Activated naive CD4-positive, alpha-beta T cell treated with anti-CD3 and anti-CD28 coated beads, Interleukin-2, amount 50 U/mL, for 72 hours (primary cell): ENCODE measurements at places on chromosomes 5 and 9. TPM values are rescaled to one million over a fixed set of nuclear protein-coding genes. Genes with fewer than 3 reads are reported as not detected.

Gene LHX3
- total RNA-seq, result 0.11 TPM

Gene SHOC1
- total RNA-seq, result not detected

Gene PPP2CA
- 133 TPM for total RNA-seq

Gene NUP188
- 110 TPM for total RNA-seq

Gene TAL2
- not detected for total RNA-seq

Gene COL5A1
- total RNA-seq, result 0.04 TPM

DNA sequence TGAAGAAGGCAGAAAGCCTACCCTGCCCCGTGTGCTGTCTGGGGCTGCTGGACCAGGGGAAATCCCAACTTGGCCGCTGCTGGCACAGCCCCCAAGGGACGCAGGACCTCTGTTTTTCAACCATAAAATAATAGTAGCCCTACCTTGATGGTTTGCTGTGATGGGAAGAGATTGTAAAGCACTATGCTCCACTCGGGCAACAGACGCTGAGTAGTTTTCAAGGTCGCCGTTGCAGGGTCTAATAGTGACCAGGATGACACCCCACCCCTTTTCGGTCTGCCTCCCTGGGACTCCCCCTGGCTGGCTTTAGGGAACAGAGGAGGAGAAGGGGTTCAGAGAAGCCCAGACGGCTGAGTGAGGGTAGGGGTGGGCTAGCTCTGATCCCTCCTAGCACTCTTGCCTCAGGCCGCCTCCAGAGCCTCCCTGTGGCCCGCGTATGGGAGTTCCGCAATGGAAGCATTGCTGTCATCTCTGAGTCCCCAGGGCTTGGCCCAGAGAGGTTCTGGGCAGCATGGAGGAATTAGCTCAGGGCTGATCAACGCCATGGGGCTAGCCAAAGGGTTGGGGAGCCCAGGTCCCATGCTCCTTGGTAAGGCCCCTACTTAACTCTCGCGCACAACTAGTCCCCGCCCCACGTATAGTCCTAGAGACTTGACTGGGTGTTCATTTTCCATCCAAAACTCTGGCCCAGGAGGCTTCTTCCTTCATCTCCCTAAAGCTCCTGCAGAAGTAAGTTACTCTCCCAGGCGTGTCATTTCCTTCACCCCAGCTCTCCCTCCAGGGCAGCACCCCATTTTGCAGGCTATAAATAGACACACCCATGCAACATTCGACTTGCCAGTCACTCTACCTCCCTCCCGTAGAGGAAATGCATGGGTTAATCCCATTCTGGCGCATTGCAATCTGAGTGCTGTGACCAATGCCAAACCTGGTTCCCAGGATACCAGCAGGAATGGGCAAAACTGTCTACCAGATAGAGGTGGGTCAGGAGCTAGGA is 1.1 kb upstream of the IRF1 start:
- peak; percentile 26 for DNase-seq

DNA sequence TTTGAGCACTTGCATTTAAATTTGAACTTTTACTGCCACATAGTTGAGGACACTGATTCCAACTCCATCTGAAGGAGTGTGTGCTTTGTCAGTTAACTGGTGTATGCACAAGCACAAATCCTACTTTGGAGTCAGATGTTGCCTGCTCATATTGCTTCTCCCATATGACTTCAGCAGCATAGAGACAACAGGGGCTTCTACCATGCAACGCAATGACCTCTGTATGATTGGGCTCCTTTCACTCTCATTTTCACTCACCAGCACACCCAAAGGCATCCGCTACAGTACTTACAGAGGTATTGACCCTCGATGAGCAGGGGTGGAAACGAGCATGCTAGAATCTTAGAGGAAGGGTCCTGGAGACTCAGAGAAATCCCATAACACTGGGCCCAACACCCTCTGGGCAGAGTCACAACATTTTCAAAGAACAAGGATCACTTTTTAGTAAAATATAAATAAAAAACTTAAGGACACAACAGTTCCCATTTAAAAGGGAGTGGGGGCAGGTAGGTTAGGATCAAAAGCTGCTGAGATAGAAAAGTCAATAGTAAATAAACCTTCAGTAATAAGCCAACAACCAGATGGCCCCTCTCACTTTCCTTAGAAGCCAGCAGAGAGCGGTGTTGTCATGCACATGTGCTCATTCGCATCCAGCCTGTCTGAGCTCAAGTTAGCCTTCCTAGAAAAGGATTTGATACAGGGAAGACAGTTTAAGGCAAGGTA is 203.8 kb downstream of the SNCAIP start:
- no peak for DNase-seq

GRCh38 chr5:104800440-104801048 is 1238.0 kb upstream of the NUDT12 start:
- DNase-seq, result no peak

DNA sequence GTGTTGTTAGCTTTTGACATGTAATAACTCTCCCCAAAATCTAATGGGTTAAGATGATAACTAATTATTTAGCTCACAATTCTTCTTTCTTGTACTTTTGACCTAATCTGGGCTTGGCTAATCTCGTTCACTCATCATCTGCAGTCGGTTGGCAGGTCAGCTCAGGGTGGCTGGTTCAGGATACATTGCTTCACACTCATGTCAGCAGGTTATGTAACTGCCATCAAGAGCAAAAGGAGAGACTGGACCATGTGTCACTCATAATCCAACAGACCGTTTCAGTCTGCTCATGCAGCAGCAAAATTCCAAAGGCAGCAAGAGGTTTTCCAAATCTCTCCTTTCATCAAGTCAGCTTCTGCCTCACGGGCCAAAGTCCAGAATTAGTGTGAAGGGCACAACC is 998.4 kb upstream of the CTNND2 start:
- no peak for DNase-seq

DNA sequence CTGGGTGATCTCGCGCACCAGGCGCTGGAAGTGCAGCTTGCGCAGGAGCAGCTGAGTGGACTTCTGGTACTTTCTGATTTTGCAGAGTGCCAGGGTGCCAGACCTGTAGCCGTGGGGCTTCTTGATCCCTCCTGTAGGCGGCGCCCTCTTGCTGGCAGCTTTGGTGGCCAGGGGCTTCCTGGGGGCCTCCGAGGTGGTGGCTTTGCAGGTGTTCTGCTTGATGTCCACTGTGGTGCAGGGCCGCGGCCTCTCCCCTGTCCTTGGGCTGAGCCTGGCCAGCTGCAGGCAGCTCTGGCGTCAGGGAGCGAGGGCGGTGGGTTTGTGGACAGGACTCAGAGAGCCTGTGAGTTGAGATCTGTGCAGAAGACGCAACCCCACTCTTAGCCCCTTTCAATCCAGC is 36.1 kb downstream of the TAF11L14 start:
- DNase-seq, result no peak

- DNase-seq, result no peak
Measured at GRCh38 chr5:87069974-87070608, 197.6 kb upstream of the RASA1 start.

GRCh38 chr9:70816316-70816715 is 305.1 kb downstream of the TRPM3 start:
- DNase-seq, result no peak

GRCh38 chr5:148836272-148837250 is 10.2 kb downstream of the ADRB2 start:
- no peak for DNase-seq

GRCh38 chr5:119417891-119418605 is 34.2 kb upstream of the HSD17B4 start:
- DNase-seq, result no peak

DNA sequence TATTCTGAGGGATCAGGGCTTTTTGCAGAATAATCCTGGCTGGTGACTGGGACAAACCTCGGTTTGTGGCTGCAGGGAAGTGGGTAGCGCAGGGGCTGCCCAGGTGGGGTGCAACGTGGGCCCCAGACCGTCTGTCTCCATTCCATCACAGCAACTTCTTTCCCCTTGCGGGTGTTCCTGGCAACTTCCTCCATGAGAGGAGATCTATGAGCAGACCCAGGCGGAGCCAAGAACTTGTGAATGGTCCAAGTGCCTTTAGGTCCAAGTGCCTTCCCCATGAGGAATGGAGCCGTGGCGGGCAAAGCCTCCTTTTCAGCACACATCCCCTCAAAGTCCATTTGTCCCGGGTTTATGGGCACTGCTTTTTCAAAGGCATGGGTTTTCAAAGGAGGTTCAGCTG is 136.5 kb downstream of the PHF2 start:
- DNase-seq, result no peak

- DNase-seq, result no peak
Measured at GRCh38 chr9:16252616-16253015, 617.9 kb downstream of the BNC2 start.

DNA sequence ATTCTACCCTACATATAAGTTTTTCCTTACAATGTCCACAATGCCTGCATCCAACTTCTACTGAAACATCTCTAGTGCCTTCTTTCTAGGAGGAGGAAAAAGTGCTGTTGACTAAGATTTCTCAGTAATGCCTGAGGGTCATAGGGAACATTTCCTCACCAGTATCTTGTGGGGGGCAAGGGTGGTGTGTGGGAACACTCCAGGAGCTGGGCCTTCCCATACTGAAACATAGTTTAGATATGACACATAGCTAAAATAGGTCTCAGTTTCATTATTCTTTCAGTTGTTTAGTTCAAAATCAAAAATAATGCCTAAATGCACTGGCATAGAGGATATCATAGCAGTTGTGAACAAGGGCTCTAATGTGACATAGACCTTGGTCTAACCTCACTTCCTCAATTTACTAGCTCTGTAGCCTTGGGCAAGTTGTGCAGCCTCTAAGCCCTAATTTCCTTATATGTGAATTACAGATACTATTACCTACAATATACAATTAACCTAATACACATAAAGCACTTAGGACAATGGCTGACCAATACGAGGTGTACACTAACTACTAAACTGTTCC is 66.1 kb downstream of the HAPLN1 start:
- DNase-seq, result no peak

- DNase-seq, result no peak
Measured at GRCh38 chr9:92612816-92613215, 57.1 kb downstream of the IPPK start.

DNA sequence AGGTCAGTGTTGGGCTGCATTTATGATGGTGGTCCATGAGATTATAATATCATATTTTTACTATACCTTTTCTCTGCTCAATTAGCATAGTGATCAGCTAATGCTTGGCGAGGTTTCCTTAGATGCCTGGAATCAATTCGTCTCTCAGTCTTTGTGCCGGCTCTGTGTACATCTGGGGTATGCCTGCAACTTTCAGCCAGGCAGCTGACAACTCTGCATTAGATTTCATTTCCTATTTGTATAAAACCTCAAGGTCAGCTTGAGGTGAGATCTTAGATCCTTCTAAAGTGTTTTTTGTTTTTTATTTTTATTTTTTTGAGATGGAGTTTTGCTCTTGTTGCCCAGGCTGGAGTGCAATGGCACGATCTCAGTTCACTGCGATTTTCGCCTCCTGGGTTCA is 86.8 kb downstream of the MELK start:
- DNase-seq, result no peak

- no peak for DNase-seq
Measured at GRCh38 chr5:122413722-122414121, 101.7 kb downstream of the SNCAIP start.

DNA sequence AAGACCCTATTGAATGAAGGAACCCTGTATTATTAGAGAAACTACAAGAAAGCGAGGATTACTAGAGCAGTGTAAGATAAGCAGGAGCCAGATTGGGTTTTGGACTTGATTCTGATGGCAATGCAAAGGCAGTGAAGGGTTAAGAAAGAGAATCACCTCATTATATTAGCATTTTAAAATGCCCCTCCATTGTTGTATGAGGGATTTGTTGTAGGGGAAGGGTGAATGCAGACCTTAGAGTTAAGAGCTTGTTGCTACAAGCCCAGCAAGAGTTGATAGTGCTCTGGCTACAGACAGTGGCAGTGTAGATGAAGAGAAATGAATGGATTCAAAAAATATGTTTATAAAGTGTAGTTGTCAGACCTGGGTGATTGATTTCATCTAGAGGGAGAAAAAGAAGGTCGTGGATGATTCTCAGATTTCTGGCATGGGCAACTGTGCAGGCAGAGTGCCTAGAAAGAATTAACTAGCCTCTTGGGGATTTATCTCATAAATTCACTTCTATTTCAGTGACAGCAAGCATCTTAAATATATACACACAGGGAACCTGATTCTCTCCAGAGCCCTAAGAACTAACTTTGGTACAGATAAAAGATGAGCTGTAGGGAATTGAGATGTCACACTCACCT is 344.8 kb downstream of the ARRDC3 start:
- DNase-seq, result no peak

DNA sequence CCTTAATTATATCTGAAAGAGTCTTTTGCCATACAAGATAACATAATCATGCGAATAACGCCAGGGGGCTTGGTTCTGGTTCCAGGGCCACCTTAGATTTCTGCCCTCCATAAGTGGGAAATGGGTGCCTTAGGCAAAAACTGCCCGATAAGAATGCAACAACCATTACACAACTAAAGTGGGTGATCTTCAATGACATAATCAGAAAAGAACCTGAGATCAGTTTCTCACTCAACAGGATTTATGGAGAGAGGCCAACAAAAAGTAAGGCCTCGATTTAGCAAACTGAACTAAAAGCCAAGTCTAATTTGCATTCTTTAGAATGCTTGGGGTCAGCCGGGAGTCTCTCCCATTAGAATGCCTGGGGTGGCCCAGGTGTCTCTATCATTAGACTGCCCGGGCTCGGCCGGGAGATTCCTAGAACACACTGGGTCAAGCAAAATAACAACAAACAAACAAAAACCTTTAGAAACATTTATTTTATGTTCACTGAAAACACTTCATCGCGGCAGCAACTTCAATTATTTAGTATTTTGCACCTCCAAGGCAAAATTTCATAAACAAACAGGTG is 194.8 kb downstream of the AUH start:
- no peak for DNase-seq

DNA sequence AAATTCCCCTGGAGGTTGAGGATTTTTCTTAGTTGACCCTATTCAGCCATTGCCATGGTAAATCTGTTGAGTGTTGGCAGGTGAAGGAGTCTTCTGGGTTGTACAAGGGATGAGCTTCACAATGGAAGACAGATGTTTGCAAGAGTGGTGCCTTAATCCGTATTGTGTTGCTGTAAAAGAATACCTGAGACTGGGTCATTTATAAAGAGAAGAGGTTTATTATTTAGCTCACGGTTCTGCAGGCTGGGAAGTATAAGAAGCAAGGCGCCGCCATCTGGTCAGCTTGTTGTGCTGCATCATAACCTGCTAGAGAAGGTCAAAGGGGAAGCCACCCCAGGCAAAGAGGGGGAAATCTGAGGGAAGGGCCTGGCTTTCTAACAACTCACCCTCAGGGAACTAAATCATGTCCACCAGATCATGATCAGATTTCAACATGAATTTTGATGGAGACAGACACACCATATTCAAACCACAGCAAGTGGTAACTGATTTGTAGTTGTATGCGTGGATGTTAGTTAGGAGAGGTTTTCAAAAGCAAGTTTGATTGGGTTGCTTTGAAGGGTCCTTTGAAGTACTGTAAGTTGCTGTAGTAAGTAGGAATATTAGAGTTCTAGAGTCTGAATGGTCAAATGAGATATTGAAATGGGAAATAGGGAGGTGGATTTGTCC is 2.5 kb downstream of the TNPO1 start:
- DNase-seq, result peak; percentile 51

DNA sequence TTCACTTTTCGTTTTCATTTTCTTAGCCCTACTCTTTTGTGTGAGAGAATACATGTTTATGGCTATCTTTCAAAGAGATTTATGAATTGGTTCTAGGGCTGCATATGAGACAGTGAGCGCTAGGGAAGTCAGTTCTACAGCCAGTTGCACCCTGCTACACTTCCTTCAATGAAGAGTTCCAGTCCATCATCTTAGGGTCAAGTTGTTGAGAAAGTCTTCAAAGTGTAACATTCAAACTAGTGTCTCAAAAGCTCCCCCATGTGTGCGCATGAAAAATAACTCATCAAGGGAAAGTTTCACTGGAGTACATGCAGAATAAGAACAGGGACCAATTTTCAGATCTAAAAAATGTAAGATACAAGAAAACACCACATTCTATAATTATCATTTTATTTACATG is 317.2 kb downstream of the DEPDC1B start:
- DNase-seq, result no peak
